Stimulated activated CD4-positive, alpha-beta T cell treated with anti-CD3 and anti-CD28 coated beads, TNF-alpha, amount 100 ng/mL, for 4 hours (primary cell): ENCODE measurements at places on chromosomes 4 and X.

DNA sequence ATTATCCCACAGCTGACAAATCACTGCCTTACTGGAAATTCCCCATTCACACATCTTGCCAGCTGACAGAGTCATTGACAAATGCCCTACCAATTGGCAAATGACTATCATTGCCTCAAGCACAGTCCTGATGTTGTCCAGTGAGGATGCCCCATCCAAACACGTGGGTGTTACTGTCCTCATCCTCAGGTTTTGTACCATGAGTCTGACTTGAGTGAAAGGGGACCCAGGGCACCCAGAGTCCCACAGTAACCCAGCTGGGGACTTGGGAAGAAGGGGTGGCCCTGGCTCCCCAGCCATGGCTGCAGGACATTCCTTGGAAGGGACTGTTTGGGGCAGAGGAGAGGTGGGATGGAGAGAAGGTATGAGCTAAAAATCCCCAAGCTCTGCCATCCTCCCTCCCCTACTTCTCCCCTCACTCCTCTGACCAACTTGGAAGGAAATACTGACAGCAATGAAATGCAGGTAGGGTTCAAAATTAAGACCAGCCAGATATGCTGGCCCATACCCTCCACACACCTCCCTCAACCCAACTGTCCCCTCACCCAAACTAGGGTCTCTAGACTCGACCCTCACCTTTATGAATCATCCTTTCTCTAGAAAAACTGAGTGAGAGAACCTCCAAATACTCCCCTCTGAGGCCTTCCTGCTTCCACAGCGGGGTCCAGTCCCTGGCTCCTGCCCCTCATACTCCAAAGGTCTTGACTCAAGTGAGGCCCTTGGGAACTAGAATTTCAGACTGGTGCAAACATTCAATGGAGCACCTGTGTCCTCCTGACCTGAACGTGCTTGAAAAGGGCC lies 5.1 kb downstream of the TIMP1 start:
- DNase-seq, result no peak

DNA sequence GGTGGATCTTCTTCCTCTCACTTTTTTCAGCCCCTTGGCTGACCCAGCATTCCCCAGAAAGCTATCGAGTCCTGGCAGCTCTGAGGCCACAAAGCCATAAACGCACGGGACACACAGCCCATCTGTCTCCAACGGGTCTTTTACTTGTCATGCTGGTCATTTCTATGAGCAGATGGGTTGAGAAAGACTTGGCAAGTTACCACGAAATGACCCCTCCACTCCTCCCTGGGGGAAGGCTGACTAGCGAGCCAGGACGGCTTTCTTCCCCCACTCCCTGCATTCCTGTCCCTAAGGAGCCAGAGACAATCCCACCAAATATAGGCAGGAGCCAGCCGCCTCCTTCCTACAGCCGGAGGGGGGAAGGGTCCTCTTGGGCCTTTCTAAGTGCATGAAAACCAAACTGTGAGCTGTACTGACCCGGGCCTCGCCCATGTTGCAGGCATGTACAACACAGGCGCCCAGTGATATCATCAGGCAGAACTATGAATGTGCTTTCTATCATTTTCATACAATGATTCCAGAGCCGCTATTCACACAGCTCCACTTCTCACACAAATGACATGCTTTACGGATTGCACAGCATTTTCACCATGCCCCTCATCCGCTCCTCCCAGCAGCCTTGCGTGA lies 28.6 kb downstream of the AFAP1 start:
- DNase-seq, result no peak

DNA sequence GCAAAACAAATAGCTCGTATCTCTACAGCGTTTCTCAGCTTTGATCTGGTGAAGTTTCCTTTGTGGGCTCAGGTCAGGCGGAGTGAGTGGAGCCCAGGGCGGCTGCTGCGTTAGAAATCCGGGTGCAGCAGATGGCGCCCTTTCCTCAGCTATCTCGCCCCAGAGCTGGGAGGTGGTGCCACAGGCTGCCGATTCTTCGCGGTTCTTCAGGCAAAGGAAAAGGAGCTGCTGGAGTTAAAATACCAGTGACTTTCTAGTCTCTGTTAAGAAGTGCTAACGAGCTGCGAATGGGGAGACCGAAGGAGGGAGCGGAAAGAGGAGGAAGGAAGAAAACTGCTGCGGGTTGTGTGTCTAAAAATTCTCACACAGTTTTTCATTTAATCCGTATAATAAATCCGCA lies 114.6 kb downstream of the CPE start:
- peak; percentile 19 for DNase-seq

GRCh38 chr4:174522183-174523024 lies at the start of gene HPGD:
TSS of gene HPGD (minus strand) at chr4:174522488. CDS start at chr4:174522451, 37 bp downstream.
- peak; percentile 8 for DNase-seq

DNA sequence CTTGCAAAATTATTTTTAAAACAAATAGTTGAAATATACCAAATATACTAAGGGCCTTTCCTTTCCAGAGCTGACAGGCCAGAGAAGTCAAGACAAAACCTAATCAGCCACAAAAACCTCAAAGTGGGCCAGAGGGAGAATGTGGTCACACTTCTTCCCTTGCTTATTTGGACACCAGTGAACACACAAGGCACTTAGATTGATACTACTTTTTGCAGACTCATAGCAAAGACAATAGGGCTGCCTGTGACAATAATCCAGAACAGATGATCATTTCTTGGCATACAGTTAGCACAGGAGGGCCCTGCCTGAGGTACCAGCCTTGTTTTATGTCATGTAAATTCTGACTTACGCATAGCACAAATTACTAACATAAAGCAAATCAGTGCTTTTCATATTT lies 215.7 kb upstream of the NEIL3 start:
- DNase-seq, result no peak

DNA sequence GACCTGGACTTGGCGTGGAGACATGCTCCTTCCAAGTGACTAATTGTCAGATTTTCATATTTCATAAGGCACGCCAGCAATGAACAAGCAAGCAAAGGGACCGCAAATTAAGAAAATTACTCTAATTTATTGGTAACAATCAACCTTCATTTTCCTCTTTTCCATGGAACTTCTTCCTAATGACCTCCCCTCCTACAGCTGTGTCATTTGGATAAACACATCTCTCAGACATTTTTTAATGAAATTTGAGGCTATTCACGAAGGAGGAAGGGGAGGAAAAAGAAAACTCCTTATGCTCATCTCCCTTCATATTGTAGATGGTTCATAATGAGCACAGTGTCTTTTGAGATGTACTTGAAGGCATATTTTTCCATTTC lies 38.6 kb upstream of the TLR3 start:
- DNase-seq, result no peak

GRCh38 chr4:6782846-6783110 lies 251 bp downstream of the KIAA0232 start:
- no peak for DNase-seq
